ENCODE measurements at places on chromosomes 1 and 21. TPM values are rescaled to one million over a fixed set of nuclear protein-coding genes. Genes with fewer than 3 reads are reported as not detected.

CA6 gene
- total RNA-seq = not detected

AMY1C gene
- total RNA-seq = not detected

MIXL1 gene
- total RNA-seq = not detected

PRAMEF20 gene
- not detected for total RNA-seq

HTR6 gene
- not detected for total RNA-seq

B3GALT5 gene
- 0.43 TPM for total RNA-seq

SPRR1B gene
- not detected for total RNA-seq

GRCh38 chr1:115862403-115862802 is 21.5 kb upstream of the NHLH2 start:
- no peak for DNase-seq
- H3K36me3 ChIP-seq = no peaks in the 10 kb centered on the region
- H3K4me1 ChIP-seq = no peaks in the 10 kb centered on the region
- H3K27me3 ChIP-seq = peaks cover 31% of the 10 kb centered on the region
- no peak overlapping the region for H3K4me3 ChIP-seq

DNA sequence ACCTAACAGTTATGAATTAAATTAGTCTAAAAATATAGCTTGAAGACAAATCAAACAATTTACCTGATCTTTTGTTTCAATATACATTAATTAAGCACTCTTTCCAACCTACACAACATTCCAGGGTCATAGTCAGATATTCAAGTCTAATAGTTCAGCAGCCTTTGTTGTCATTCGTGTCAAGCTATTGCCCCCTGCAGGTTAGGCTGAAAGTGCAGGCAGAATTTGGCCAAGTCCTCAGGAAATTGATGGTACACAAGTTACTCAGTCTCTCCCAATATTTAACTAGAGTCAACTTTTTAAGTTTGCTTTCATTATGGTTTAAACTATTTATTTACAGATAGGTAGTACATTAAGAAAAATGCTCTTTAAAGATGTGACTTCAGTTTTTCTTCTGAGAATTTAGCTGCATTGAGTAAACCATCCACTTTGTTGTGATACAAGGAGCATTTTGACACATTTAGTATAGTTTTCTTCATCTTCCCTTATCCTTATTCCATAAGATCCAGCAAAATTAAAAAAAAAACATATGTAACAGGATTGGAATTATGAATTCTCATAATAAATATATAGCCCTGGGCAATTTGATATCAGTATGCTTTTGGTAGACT is 130.3 kb upstream of the DPYD start:
- H3K27me3 ChIP-seq = peaks cover 7% of the 10 kb centered on the region
- H3K4me1 ChIP-seq = peaks cover 77% of the 10 kb centered on the region
- H3K36me3 ChIP-seq = peaks cover 10% of the 10 kb centered on the region
- no peak overlapping the region for H3K4me3 ChIP-seq

DNA sequence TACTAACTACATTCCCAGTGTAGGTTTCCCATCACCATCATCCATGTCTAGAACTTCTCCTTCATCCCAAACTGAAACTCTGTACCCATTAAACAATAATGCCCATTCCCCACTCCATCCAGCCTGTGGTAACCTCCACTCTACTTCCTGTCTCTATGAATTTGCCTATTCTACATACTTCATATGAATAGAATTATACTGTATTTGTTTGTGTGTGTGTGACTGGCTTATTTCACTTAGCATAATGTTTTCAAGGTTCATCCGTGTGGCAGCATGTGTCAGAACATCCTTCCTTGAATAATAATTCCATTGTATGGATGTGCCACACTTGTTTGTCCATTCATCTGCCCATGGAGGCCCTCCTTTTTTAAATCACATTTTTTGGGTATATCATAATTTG is 35.7 kb downstream of the ATP2B4 start:
- no peak for DNase-seq
- H3K27ac ChIP-seq = peak overlapping the region; percentile 96

- no peak for DNase-seq
- 0 out of 2 replicates have a peak, but pooled peaks cover 3% of the 10 kb centered on the region for H3K36me3 ChIP-seq
- H3K4me3 ChIP-seq = no peak overlapping the region
- no peaks in the 10 kb centered on the region for H3K27me3 ChIP-seq
- H3K27ac ChIP-seq = no peak overlapping the region
Measured at GRCh38 chr21:29751473-29752185, 188.2 kb downstream of the GRIK1 start.

DNA sequence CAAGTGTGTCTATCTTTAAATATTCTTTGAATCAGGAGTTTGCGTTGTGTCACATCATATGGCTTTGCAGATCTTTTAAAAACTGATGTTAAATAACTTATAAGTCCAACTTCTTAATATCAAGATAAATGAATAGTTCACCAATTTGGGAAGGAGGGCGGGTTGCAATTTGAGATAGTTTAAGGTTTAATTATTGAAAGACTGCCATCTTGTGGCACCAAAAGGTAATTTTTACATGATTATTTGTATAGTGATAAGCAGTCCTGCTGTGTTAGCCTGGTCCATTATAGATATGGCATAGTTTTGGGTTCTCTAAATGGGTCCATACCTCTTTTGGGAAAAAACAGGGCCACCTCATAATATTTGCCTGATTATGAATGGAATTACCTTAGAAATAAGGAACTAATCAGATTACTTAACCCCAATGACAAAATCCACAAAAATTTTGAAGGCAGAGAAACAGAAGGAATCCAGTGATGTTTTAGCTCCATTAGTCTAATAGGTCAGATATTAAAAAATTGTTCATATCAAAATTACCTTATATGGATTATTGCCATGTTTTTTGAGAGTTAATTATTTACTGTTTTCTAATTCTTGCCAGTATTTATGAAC is 64.3 kb downstream of the PRKAA2 start:
- H3K27me3 ChIP-seq = peaks cover 3% of the 10 kb centered on the region
- peak; percentile 35 for DNase-seq
- no peak overlapping the region for H3K27ac ChIP-seq
- H3K4me1 ChIP-seq = peaks cover 35% of the 10 kb centered on the region
- H3K36me3 ChIP-seq = no peaks in the 10 kb centered on the region

GRCh38 chr1:226222686-226223085 is 778 bp upstream of the MIXL1 start:
- no peak for DNase-seq
- H3K27ac ChIP-seq = no peak overlapping the region
- H3K27me3 ChIP-seq = peaks cover 10% of the 10 kb centered on the region
- no peak overlapping the region for H3K4me3 ChIP-seq
- H3K36me3 ChIP-seq = no peaks in the 10 kb centered on the region
- H3K4me1 ChIP-seq = no peaks in the 10 kb centered on the region

DNA sequence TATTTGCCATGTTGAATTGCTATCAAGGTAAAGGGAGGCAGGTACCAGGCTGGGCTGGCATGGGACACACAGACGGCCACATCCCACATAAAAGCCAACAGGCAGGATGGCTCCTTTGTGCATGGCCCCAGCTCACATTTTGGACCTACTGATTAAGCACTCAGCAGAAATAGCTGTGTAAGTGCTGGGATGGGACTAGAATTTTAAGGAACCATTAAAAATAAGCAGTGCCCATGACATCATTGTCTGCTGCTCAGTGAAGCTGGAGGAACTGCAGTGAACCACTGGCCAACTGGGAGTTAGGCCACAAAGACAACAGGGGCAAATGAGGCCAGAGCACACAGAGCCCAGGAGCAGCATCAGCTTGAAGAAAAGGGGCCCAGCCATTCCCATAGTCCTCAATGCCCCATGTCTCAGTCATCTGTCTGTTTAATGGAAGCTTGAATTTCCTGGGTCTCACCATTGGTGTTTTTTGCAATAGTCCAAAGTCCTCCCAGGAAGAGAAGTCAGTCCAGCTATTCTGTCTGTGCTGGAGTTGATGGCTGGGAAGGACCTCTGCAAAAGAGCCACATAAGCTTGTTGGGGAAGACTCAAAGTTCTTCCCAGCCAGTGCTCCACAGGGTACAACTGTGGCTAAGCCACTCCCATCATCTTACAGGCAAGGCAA is 45.3 kb upstream of the TNR start:
- H3K27ac ChIP-seq = no peak overlapping the region
- DNase-seq = no peak
- H3K27me3 ChIP-seq = no peaks in the 10 kb centered on the region
- no peaks in the 10 kb centered on the region for H3K4me1 ChIP-seq
- H3K4me3 ChIP-seq = no peak overlapping the region

DNA sequence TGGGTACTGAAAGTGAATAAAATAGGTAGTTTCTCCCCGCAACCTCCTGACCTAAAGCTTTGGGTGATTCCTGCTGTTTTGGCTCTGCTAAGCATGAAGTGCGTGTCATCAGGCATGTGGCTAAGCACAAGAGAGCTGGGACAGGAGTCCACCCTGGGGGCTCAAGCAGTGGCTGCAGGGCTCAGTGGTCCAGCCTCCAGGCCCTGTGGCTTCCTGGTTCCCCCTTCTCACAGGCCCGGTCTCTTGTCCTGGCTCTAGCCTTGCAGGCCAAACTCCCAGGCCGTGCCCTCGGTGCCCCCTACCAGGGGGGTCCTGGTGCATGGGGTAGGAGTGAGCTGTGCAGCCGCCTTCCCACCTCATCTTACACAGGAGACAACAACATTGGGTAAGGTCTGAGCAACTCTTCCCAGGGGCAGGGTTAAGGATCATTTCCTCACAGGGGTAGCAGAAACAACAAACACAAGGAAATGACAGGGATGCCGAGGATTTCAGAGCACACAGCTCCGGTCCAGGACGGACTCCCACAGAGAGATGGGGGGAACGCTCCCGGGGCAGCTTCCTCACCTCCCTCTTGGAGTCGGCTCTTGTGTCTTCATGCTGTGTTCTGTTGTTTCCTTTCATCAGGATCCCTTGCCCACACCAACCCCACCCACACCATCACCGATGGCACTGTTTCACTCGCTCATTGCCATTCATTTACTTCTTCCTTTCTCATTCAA is 19.8 kb upstream of the SLC2A1 start:
- H3K27me3 ChIP-seq = peaks cover 7% of the 10 kb centered on the region
- peaks cover 9% of the 10 kb centered on the region for H3K36me3 ChIP-seq

GRCh38 chr1:241343956-241344355 is 13.0 kb downstream of the RGS7 start:
- H3K27ac ChIP-seq = no peak overlapping the region
- no peaks in the 10 kb centered on the region for H3K36me3 ChIP-seq
- H3K4me1 ChIP-seq = no peaks in the 10 kb centered on the region
- no peak overlapping the region for H3K4me3 ChIP-seq

- peaks cover 2% of the 10 kb centered on the region for H3K27me3 ChIP-seq
- no peak overlapping the region for H3K27ac ChIP-seq
- peaks cover 12% of the 10 kb centered on the region for H3K4me1 ChIP-seq
Measured at GRCh38 chr1:226976276-226976977, 36.3 kb downstream of the COQ8A start.

DNA sequence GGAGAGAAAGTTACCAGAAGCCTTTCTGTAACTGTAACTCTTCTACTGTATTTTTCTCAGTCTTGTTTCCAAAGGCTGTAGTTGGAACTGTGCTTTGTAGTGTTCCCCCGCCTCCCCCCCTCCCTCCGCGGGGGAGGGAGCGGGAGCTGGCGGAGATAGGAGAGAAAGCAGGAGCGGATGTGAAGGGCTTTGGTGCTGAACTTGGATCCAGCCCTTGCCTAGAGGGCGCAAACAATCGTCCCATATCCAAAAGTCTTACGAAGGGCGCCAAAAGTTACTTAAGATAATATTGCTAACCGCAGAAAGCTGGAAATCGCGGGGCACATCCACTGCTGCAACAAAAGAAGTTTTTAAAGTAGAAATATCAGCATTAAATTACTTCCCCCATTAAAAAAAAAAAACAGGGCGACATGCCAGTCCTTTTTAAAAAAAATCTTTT is 2.4 kb upstream of the NFIA start:
- H3K4me1 ChIP-seq = peaks cover 63% of the 10 kb centered on the region
- H3K27me3 ChIP-seq = peaks cover 2% of the 10 kb centered on the region
- H3K27ac ChIP-seq = peak overlapping the region; percentile 62
- DNase-seq = peak; percentile 52
- H3K4me3 ChIP-seq = peak overlapping the region; percentile 86

- H3K4me3 ChIP-seq = no peak overlapping the region
- H3K4me1 ChIP-seq = peaks cover 67% of the 10 kb centered on the region
- no peaks in the 10 kb centered on the region for H3K27me3 ChIP-seq
Measured at GRCh38 chr1:21916447-21917238, 20.5 kb downstream of the HSPG2 start.

GRCh38 chr1:218946147-218946546 is 227.5 kb upstream of the LYPLAL1 start:
- H3K36me3 ChIP-seq = no peaks in the 10 kb centered on the region
- no peak overlapping the region for H3K27ac ChIP-seq
- no peak for DNase-seq
- no peaks in the 10 kb centered on the region for H3K27me3 ChIP-seq
- H3K4me1 ChIP-seq = no peaks in the 10 kb centered on the region

All from HFFc6 (cell line).